Neural crest cell (in vitro differentiated cells): ENCODE measurements at places on chromosomes 16 and 17. TPM values are rescaled to one million over a fixed set of nuclear protein-coding genes. Genes with fewer than 3 reads are reported as not detected.

DNA sequence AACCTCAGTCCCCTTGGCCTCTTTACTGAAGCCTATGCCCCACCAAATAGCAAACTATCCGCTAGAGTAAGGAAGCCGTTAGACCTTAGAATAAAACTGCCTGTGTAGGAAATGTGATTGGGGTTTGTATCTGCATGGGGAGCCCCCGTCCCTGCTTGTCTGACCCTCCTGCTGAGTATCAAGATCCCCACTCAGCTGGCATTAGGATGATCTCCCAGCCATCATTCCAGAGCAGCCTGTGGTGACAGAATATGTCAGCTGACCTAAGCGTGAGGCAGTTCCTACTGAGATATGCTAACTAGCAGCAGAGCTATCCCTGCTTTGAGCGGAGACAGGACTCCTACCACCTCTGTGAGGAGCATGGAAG, 645 bp upstream of the GFOD2 start:
- H3K4me3 ChIP-seq = peak overlapping the region; percentile 96
- peaks cover 33% of the 10 kb centered on the region for H3K4me1 ChIP-seq
- H3K27me3 ChIP-seq = peaks cover 3% of the 10 kb centered on the region
- peak; percentile 9 for DNase-seq

- peak; percentile 55 for DNase-seq
- peak within 1 kb of the TSS; percentile 93 for H3K4me3 ChIP-seq
- peak within 1 kb of the TSS; percentile 96 for H3K27ac ChIP-seq
- H3K4me1 ChIP-seq = peaks cover 32% of the 10 kb centered on the region
- H3K36me3 ChIP-seq = peaks cover 5% of the 10 kb centered on the region
Observed at GRCh38 chr17:44219616-44220212, at the start of gene UBTF. TSS of gene UBTF (minus strand) at chr17:44219675. CDS start at chr17:44218229, 1,446 bp downstream.

DNA sequence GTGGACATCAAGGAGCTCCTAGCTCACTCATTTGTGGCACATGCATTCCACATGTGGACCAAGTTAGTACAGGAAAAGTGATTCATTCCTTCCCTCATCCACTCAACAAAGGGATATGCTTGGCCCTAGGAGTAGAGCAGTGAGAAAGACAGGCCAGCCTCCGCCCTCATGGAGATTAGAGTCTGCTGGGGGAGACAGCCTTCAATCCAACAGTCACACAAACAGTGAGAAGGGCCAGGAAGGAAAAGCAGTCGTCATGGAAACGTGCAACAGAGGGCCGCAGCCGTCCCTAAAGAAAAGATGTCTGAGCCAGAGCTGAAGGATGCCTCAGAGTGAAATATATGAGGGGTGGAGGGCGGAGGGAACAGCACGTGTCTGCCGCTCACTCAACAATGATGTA, 109.9 kb downstream of the VPS53 start:
- H3K36me3 ChIP-seq = peaks cover 19% of the 10 kb centered on the region
- no peak for DNase-seq
- H3K4me3 ChIP-seq = no peak overlapping the region
- H3K4me1 ChIP-seq = peaks cover 7% of the 10 kb centered on the region

GRCh38 chr17:75776386-75777295, 8.0 kb upstream of the UNK start:
- peak overlapping the region; percentile 93 for H3K4me3 ChIP-seq
- H3K36me3 ChIP-seq = peaks cover 24% of the 10 kb centered on the region
- no peak overlapping the region for H3K27ac ChIP-seq
- DNase-seq = no peak

- no peaks in the 10 kb centered on the region for H3K27me3 ChIP-seq
- H3K36me3 ChIP-seq = no peaks in the 10 kb centered on the region
- DNase-seq = no peak
- peaks cover 41% of the 10 kb centered on the region for H3K4me1 ChIP-seq
- H3K27ac ChIP-seq = no peak overlapping the region
Observed at GRCh38 chr17:60604686-60605334, 4.8 kb downstream of the PPM1D start.

- no peaks in the 10 kb centered on the region for H3K27me3 ChIP-seq
- peak; percentile 41 for DNase-seq
- peaks cover 10% of the 10 kb centered on the region for H3K36me3 ChIP-seq
- no peak overlapping the region for H3K4me3 ChIP-seq
- no peak overlapping the region for H3K27ac ChIP-seq
Observed at GRCh38 chr17:13306310-13306962, 288.6 kb upstream of the ELAC2 start.

GRCh38 chr17:42076797-42077559, 21.3 kb downstream of the ZNF385C start:
- DNase-seq = no peak
- H3K4me3 ChIP-seq = no peak overlapping the region
- H3K36me3 ChIP-seq = no peaks in the 10 kb centered on the region
- no peaks in the 10 kb centered on the region for H3K4me1 ChIP-seq

DNA sequence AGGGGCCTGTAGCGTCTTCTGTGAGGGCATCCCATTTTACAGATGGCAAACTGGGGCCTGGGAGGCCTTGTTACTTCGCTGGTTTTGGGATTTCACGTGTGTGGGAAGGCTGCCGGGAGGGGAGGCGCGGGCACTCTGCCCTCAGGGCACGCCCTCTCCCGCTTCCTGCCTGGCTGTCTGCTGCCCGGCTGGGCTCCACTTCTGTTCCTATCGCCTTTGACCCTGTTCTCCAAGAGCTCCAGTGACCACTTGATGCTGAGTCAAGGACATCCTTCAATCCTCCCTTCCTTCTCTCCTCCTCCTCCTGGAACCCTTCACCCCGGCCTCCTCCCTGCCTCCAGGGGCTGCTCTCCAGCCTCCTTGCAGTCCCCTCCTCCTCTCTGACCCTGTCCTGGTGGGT, 16.0 kb downstream of the SPNS3 start:
- no peak for DNase-seq
- no peaks in the 10 kb centered on the region for H3K36me3 ChIP-seq
- no peak overlapping the region for H3K4me3 ChIP-seq
- H3K27me3 ChIP-seq = no peaks in the 10 kb centered on the region

- H3K27me3 ChIP-seq = no peaks in the 10 kb centered on the region
- H3K4me1 ChIP-seq = peaks cover 26% of the 10 kb centered on the region
- no peak overlapping the region for H3K27ac ChIP-seq
- H3K4me3 ChIP-seq = no peak overlapping the region
Observed at GRCh38 chr17:62725791-62726249, 82.3 kb downstream of the MARCHF10 start.

- H3K4me3 ChIP-seq = no peak overlapping the region
- no peaks in the 10 kb centered on the region for H3K36me3 ChIP-seq
- H3K27me3 ChIP-seq = peaks cover 5% of the 10 kb centered on the region
- no peaks in the 10 kb centered on the region for H3K4me1 ChIP-seq
- H3K27ac ChIP-seq = no peak overlapping the region
Observed at GRCh38 chr16:15798671-15799070, 58.2 kb downstream of the MYH11 start.

The IRF8 gene
- total RNA-seq = 0.19 and 0.25 TPM in 2 replicates

The OMG gene
- not detected in 2 replicates for total RNA-seq

The OR1E1 gene
- not detected in 2 replicates for total RNA-seq

The GAST gene
- not detected in 2 replicates for total RNA-seq
